ENCODE measurements at places on chromosomes 5 and 9. TPM values are rescaled to one million over a fixed set of nuclear protein-coding genes. Genes with fewer than 3 reads are reported as not detected.

DNA sequence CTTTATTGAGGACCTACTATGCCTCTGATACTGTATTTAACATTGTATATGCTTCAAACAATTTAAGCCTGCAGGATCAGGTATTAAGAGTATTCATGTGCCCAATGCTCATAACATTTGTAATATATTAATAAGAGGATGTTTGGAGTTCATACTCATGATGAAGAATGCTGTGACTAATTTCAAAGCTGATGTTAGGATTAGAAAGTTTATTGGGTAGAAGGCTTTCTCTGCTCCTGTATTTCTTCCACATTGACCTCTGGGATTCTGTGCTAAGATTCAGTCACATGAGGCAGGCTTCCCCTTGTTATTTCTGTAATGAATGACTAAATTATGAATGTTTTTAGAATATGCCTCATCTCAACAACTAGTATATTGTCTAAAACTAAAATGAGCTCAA lies 456.4 kb downstream of the NFIB start:
- DNase-seq: no peak

- DNase-seq: no peak
Measured at GRCh38 chr5:159704160-159704559, 212.1 kb upstream of the ADRA1B start.

DNA sequence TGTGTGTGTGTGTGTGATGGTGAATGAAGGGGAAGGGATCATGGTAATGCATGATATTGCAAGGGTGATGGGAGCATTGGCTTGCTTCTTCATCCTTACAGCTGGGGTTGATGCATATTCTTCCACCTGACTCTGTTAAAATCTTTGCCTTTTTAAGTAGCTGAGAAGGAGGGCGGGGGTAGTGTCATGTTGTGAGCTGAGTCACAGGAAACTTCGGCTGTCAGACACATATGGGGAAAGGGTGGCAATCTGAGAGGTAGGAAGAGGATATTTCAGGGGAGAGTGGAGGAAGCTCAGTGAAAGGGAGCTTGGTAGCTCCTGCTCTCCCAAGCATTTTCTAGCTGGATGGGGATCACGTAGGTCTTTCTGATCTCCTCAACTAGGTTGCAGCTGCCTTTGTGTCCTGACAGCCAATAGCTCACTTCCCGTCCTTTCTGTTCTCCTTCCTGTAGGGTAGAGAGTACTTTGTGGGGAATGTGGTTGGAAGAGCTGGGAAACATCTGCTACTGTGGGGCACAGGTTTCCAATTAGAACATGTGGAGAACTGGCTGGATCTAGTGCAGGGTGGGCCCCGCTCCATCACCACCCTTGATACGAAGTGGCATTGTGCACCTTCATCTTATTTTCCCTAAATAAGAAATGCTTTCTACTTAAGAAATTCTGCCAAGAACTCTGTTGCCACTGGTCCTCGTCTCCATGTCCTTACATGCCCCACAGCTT lies 18.1 kb upstream of the CLK4 start:
- no peak for DNase-seq

The GARIN3 gene
- total RNA-seq: not detected

GRCh38 chr9:104074876-104075275 lies 19.2 kb upstream of the SMC2 start:
- no peak for DNase-seq

The HMCN2 gene
- 0.38 TPM for total RNA-seq

DNA sequence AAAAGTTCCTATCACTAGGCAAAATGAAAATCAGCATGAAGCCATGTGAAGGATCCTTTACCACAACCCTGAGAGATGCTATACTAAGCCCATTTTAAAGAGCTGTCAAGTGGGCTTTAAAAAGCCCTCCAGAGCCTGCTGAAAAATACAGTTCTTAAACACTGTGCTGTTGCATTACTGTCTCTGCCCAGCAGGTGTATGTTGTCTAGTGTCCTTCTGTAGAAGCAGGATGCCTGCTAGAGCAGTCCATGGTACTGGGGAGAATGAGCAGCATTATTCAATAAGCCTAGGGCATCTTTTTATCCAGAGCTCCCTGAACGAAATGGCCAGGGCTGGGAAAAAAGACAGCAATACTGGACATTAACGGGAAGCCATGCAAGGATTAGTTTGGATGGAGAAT lies 126.2 kb upstream of the PLCXD3 start:
- DNase-seq: peak; percentile 6

- DNase-seq: no peak
Measured at GRCh38 chr5:135651156-135651555, 72.4 kb upstream of the CXCL14 start.

The CYSRT1 gene
- total RNA-seq: 0.59 TPM

DNA sequence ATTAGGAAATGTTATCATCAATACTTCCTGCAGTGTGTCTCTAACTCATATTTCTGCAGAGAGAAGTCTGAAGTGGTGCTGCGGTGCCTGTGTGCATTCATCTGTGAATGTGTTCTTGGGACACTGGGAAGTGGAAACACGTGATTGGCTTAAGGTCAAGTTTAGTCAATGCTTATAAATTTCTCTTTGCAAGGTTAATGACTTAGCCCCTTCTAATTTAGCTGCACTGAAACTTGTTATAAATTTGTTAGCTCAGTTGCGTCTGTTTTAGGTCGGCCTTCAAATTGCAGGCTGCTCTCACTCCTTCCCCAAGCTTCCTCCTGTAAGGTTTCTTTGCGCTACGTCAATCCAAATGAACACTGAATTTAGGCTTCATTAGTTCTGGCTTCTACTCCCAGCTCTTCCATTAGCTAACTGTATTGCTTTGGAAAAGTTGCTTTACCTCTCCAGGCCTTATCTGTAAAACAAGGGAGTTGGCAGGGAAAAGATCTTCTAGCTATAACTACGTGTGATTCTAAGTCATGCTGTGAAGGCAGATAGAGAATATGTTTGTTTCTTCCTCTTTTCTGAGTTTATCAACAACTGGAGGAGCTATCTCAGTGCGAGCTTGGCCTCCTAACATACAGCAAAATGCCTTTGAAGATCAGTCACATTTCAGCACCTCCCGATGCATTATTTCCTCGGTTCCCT lies 341.8 kb downstream of the NFIB start:
- DNase-seq: no peak

The MCIDAS gene
- total RNA-seq: 3.6 TPM

GRCh38 chr5:54205453-54205852 lies 104.9 kb downstream of the ARL15 start:
- no peak for DNase-seq

The FOXD4 gene
- total RNA-seq: 0.14 TPM

GRCh38 chr5:95620870-95621838 lies 1.3 kb downstream of the GPR150 start:
- DNase-seq: no peak

- no peak for DNase-seq
Measured at GRCh38 chr9:22332202-22332601, 114.4 kb upstream of the DMRTA1 start.

DNA sequence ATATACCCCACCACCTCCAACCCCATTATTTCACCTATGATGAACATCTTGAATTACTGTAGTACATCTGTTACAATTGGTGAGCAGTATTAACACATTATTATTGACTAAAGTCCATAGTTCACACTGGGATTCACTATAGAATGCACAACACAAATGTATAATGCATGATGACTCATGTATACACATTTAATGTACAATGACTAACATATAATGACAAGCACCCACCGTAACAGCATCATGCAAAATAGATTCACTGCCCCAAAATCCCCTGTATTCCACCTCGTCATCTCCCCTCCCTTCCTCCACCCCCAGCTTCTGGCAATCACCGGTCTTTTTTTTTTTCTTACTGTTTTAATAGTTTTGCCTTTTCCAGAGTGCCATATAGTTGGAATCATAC lies 47.1 kb upstream of the NEK6 start:
- no peak for DNase-seq

The TBC1D9B gene
- 45.1 TPM for total RNA-seq

DNA sequence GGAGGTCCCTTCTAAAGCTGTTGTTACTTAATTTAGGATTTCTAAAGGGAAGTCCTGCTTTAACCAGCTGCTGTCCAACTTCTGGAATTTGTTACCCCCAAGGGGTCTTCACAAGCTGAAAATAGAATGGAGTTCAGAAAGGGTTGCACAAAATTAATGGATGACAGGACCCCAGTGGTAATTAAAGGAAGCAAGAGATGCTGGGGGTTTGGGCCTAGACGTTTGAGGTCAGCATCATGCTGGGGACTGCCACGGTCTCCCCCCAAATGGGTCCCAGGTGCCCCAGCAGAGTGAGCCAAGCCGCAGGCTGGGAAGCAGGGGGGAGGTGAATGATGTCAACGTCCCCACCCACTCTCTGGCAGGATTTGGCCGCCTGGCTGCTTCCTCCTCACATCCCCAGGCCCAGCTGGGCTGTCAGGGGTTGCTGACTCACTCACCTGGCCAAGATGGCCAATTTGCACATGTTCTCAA lies 97.5 kb upstream of the ARAP3 start:
- no peak for DNase-seq

Measured in NCI-H460 (cell line).